Activated CD4-positive, alpha-beta T cell treated with anti-CD3 and anti-CD28 coated beads for 36 hours (primary cell): ENCODE measurements at places on chromosomes 6 and 20. TPM values are rescaled to one million over a fixed set of nuclear protein-coding genes. Genes with fewer than 3 reads are reported as not detected.

- H3K27ac ChIP-seq = no peak overlapping the region
- H3K27me3 ChIP-seq = no peaks in the 10 kb centered on the region
- no peaks in the 10 kb centered on the region for H3K36me3 ChIP-seq
- no peak overlapping the region for H3K4me3 ChIP-seq
- no peak for DNase-seq
- no peaks in the 10 kb centered on the region for H3K4me1 ChIP-seq
These were observed 104.1 kb upstream of the BMP5 start for GRCh38 chr6:55979526-55979925.

GRCh38 chr20:33192912-33193501 is 24.1 kb upstream of the BPIFA3 start:
- H3K36me3 ChIP-seq = no peaks in the 10 kb centered on the region
- no peak for DNase-seq
- no peak overlapping the region for H3K4me3 ChIP-seq
- peaks cover 2% of the 10 kb centered on the region for H3K27me3 ChIP-seq
- peaks cover 2% of the 10 kb centered on the region for H3K4me1 ChIP-seq

DNA sequence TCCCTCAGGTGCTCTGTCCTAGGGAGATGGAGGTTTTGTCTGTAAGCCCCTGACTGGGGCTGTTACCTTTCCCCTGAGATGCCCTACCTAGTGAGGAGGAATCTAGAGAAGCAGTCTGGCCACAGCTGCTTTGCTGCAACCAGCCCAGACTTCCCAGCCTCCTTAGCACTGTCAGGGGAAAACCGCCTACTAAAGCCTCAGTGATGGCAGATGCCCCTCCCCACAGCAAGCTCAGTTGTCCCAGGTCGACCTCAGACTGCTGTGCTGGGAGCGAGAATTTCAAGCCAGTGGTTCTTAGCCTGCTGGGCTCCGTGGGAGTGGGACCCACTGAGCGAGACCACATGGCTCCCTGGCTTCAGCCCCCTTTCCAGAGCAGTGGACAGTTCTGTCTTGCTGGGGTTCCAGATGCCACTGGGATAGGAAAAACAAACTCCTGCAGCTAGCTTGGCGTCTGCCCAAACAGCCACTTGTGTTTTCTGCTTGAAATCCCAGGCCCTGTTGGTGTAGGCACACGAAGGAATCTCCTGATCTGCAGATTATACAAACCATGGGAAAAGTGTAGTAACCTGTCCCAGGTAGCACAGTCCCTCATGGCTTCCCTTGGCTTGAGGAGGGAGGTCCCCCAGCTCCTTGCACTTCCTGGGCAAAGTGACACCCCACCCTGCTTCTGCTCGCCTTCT is 146.4 kb upstream of the PROKR2 start:
- H3K36me3 ChIP-seq = no peaks in the 10 kb centered on the region
- peaks cover 26% of the 10 kb centered on the region for H3K27me3 ChIP-seq
- no peak for DNase-seq

DNA sequence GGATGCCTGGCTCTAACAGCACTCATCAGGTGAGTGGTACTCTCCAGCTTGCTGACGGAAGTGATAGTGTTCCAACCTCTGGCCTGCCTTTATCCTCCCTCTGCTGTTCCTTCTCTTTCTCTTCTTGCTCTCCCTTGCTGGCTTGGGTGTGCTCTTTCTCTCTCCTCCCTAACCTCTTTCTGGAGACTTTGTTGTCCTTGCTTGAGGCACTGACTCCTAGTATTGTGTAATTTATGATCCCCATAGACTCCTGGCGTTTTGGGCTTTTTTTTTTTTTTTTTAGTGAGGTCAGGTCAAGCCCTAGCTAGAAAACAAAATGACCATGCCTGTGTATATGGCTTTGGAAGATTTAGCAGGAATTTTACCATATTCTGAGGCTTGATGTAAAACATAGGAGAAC is 84.7 kb upstream of the MRAP2 start:
- H3K27ac ChIP-seq = no peak overlapping the region
- H3K4me3 ChIP-seq = no peak overlapping the region
- no peaks in the 10 kb centered on the region for H3K4me1 ChIP-seq
- no peaks in the 10 kb centered on the region for H3K27me3 ChIP-seq

- H3K27ac ChIP-seq = no peak overlapping the region
- H3K4me1 ChIP-seq = no peaks in the 10 kb centered on the region
- H3K36me3 ChIP-seq = no peaks in the 10 kb centered on the region
- H3K4me3 ChIP-seq = no peak overlapping the region
- DNase-seq = no peak
These were observed 112.0 kb upstream of the CDYL start for GRCh38 chr6:4664117-4664626.

DNA sequence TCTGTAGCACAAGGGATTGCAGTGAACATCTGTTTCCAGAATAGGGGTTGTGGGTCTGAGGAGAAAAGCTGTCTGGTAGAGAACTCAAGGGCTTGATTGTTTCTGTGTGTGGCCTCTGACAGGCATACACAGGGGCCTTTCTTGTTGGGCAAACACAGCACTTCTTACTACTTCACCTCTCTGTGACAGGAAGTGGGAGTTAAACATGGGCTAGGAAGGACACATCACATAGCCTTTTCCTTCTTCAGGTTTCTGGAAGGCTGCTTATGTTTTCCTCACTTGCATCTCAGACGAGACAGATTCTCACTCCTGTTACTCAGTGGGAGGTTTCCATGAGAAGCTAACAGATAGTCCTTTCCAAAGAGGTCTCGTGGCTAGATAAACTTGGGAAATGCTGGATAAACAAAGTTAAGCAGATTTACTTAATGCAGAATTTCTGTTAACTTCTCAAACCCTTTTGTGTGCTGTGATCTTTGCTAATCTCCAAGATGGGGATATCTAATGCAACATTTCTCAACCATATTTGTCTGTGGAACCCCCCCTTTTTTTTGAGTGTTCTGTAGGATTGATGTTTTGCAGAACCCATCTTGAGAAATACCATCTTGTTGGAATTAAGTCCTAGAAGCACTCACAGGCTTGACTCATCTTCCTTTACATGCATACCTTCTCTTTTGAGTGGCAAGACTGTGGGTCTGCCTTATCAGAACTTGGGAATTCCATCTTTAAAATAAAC is 41.9 kb upstream of the RNF8 start:
- no peak for DNase-seq
- peaks cover 4% of the 10 kb centered on the region for H3K4me1 ChIP-seq
- H3K27ac ChIP-seq = no peak overlapping the region
- H3K4me3 ChIP-seq = no peak overlapping the region
- peaks cover 11% of the 10 kb centered on the region for H3K36me3 ChIP-seq

DNA sequence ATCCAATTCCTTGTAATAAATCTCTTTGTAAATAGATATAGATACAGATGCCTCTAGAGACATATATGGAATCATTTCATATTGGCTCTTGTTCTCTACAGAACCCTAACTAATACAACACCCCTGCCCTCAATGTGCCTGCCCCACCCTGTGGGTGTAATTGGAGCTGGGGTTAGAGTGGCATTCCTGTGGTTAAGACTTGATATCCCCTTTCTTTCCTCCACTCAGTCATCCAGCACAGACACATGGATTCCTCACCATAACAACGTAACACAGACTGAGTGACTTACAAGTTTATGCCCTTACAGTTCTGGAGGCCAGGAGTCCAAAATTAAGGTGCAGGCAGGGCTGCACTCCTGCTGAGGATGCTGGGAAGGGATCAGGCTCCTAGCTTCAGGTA is 42.8 kb downstream of the C6orf118 start:
- H3K4me1 ChIP-seq = no peaks in the 10 kb centered on the region
- no peaks in the 10 kb centered on the region for H3K27me3 ChIP-seq
- H3K36me3 ChIP-seq = no peaks in the 10 kb centered on the region
- DNase-seq = no peak
- no peak overlapping the region for H3K4me3 ChIP-seq
- no peak overlapping the region for H3K27ac ChIP-seq

GRCh38 chr20:10994991-10995700 is 321.3 kb upstream of the JAG1 start:
- H3K27ac ChIP-seq = no peak overlapping the region
- H3K27me3 ChIP-seq = no peaks in the 10 kb centered on the region

- H3K4me3 ChIP-seq = no peak overlapping the region
- no peak overlapping the region for H3K27ac ChIP-seq
- no peaks in the 10 kb centered on the region for H3K27me3 ChIP-seq
- no peaks in the 10 kb centered on the region for H3K36me3 ChIP-seq
These were observed 759.8 kb downstream of the PTPRT start for GRCh38 chr20:42429761-42430458.

GRCh38 chr6:223763-224162 is 68.5 kb upstream of the DUSP22 start:
- H3K4me1 ChIP-seq = peaks cover 70% of the 10 kb centered on the region
- peaks cover 4% of the 10 kb centered on the region for H3K27me3 ChIP-seq
- H3K27ac ChIP-seq = peak overlapping the region; percentile 96
- peak; percentile 74 for DNase-seq

DNA sequence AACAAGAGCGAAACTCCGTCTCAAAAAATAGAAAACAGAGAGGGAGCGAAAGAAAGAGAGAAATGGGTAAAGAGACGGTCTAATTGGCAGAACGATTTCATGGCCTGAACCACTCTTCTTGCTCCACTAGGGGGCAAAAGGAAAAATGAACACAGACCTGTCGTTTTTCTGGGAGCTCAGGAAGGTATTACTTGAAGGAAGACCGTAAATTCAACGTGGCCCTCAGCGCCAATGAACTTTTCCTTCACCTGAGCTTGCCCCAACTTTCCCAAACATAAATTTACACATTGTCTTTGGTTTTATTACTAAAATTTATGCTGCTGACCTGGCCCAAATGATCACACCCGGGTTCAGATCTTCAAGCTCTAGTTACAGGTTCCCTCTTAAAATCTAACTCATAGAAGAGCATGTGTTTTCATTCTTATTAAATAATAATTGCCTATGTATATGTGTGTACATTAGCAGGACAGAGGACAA is 67.3 kb downstream of the ATP9A start:
- H3K4me3 ChIP-seq = no peak overlapping the region
- H3K4me1 ChIP-seq = peaks cover 11% of the 10 kb centered on the region
- H3K27ac ChIP-seq = no peak overlapping the region
- H3K36me3 ChIP-seq = no peaks in the 10 kb centered on the region
- peaks cover 15% of the 10 kb centered on the region for H3K27me3 ChIP-seq

GRCh38 chr6:82924799-82925535 is 140.7 kb downstream of the UBE3D start:
- peaks cover 15% of the 10 kb centered on the region for H3K36me3 ChIP-seq
- no peak for DNase-seq
- H3K27ac ChIP-seq = no peak overlapping the region
- H3K4me3 ChIP-seq = no peak overlapping the region
- H3K27me3 ChIP-seq = no peaks in the 10 kb centered on the region

GRCh38 chr6:157813191-157813590 is 9.9 kb upstream of the SNX9 start:
- no peak overlapping the region for H3K27ac ChIP-seq

DNA sequence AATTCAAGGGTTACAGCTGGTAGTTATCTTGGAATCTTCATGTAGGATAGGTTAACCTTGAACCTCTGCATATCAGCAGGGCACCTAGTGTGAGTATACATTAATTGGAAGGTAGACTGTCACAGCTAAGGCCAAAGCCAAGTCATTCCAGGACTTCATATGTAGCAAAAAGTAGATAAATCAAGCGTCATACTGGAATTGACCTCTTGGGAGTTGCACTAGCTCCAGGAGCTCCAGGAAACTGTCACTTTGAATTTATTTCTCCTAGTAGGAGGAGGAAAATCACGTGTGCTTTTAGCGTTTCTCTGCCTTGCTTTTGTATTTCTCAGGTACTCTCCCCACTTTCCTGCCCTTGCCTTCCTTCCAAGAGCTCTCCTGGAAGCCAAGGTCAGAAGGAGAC is 30.3 kb downstream of the RIPOR2 start:
- H3K27ac ChIP-seq = peak overlapping the region; percentile 71
- H3K4me3 ChIP-seq = no peak overlapping the region
- DNase-seq = no peak
- H3K4me1 ChIP-seq = peaks cover 88% of the 10 kb centered on the region
- H3K36me3 ChIP-seq = peaks cover 52% of the 10 kb centered on the region

DNA sequence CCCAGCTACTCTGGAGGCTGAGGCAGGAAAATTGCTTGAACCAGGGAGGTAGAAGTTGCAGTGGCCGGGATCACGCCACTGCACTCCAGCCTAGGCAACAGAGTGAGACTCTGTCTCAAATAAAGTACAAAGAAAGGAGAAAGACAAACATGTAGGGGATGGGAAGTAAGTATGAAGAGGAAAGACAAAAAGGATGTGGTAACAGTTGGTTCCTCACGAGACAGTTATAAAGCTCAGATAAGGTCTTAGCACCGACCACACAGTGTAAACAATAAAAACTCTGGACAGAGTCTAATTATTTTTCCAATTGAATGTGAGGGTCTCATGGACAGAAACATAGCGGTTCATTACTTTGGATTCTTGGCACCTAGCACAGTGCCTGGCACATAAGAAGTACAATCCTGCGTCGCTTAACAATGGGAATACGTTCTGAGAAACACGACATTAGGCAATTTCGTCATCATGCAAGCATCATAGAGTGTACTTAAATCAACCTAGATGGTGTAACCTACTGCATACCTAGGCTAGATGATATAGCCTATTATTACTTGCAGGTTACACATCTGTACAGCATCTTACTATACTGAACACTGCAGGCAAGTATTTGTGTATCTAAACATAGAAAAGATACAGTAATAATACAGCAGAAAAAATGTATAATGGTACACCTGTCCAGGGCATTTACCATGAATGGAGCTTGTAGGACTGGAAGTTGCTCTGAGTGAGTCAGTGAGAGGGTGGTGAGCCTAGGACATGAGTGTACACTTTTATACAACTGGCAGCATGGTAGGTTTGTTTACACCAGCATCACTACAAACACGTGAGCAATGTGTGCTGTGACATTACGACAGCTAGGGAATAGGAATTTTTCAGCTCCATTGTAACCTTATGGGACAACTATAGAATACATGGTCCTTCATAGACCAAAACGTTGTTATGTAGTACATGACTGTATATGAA is 38.2 kb downstream of the MBOAT1 start:
- no peaks in the 10 kb centered on the region for H3K27me3 ChIP-seq
- H3K36me3 ChIP-seq = peaks cover 3% of the 10 kb centered on the region
- H3K4me3 ChIP-seq = no peak overlapping the region

GRCh38 chr6:53290537-53291510 is 57.9 kb downstream of the ELOVL5 start:
- H3K27me3 ChIP-seq = no peaks in the 10 kb centered on the region
- peak; percentile 27 for DNase-seq
- peak overlapping the region; percentile 81 for H3K27ac ChIP-seq
- peaks cover 47% of the 10 kb centered on the region for H3K36me3 ChIP-seq

GCNT2 gene
- 1.6 TPM for total RNA-seq

BPIFA1 gene
- total RNA-seq = not detected

ITPR3 gene
- 42.6 TPM for total RNA-seq

TLDC2 gene
- total RNA-seq = not detected

MEI4 gene
- total RNA-seq = not detected

RNF182 gene
- not detected for total RNA-seq

CRIP3 gene
- 1.6 TPM for total RNA-seq

TSPO2 gene
- total RNA-seq = not detected

SPATS1 gene
- not detected for total RNA-seq
